ENCODE measurements at places on chromosomes 4 and X. TPM values are rescaled to one million over a fixed set of nuclear protein-coding genes. Genes with fewer than 3 reads are reported as not detected.

DNA sequence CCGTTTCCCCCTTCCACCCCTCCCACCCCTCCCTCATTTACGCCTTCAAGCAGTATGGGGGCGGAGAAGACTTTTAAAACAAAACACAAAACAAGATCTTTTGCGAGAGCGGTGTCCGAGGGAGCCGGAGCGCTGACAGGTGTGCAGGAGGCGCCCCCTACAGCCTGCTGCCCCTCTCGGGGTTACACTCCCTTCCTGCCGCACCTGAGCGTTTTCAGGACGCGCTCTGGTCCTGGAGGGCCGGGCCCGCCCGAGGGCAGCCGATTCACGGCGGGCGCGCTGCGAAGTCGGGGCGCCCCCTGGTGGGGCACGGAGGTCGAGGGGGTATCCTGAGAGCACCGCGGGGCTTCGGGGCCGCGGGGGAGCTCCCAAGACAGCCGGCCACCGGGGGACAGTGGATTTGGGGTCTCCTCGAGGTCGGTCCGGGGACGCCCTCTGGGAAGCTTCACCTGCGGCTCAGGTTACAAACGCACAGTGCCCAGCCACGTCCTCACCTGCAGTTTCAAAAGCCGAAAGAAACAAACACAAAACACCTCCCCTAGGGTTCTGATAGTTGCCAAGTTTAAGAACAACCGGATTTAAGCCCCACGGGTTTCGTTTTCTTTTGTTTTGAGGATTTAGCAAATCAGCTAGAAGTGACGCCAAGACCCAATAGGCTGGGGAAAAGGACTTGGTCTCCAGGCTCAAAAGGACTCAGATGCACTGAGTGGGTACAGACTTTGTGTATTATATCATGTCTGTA is 8.0 kb upstream of the NEUROG2 start:
- no peak overlapping the region for H3K27ac ChIP-seq
- H3K4me3 ChIP-seq: peak overlapping the region; percentile 71
- H3K4me1 ChIP-seq: peaks cover 25% of the 10 kb centered on the region
- peak; percentile 89 for DNase-seq
- peaks cover 49% of the 10 kb centered on the region for H3K27me3 ChIP-seq

GRCh38 chr4:145061318-145061920 is 36.6 kb downstream of the ANAPC10 start:
- H3K4me3 ChIP-seq: no peak overlapping the region
- peaks cover 29% of the 10 kb centered on the region for H3K4me1 ChIP-seq
- DNase-seq: no peak
- no peak overlapping the region for H3K27ac ChIP-seq
- no peaks in the 10 kb centered on the region for H3K27me3 ChIP-seq

GRCh38 chr4:188650516-188650915 is 511.3 kb downstream of the TRIML1 start:
- no peaks in the 10 kb centered on the region for H3K4me1 ChIP-seq
- no peaks in the 10 kb centered on the region for H3K36me3 ChIP-seq
- H3K27ac ChIP-seq: no peak overlapping the region
- H3K27me3 ChIP-seq: no peaks in the 10 kb centered on the region
- no peak for DNase-seq

DNA sequence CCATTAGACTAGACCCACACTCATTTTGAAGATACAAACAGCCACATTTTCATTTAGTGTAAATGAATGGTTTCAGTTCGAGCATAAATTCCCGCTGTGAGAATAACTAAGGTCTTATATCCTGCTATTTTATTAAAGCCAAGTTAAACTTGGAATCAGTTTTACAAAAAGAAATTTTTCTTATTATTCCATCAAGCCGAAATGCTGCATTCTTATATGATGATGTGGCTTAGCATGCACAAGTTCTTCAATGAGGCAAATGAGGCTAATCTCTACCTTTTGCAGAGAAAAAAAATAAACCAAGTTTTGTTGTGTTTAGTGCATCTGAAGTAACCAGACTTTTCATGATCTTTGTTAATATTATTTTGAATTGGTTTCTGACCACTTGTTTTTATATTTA is 953.9 kb upstream of the PCDH10 start:
- no peak overlapping the region for H3K4me3 ChIP-seq
- no peak for DNase-seq
- no peaks in the 10 kb centered on the region for H3K36me3 ChIP-seq
- H3K4me1 ChIP-seq: no peaks in the 10 kb centered on the region
- H3K27ac ChIP-seq: no peak overlapping the region

GRCh38 chrX:48508400-48509244 is at the start of gene PORCN:
Gene PORCN (plus strand): TSS chrX:48508992. CDS start chrX:48509821, 829 bp downstream.
- peak within 1 kb of the TSS; percentile 88 for H3K4me3 ChIP-seq
- H3K36me3 ChIP-seq: peaks cover 3% of the 10 kb centered on the region
- peak within 1 kb of the TSS; percentile 89 for H3K27ac ChIP-seq
- DNase-seq: peak; percentile 86
- H3K4me1 ChIP-seq: peaks cover 22% of the 10 kb centered on the region

- no peak overlapping the region for H3K4me3 ChIP-seq
- no peaks in the 10 kb centered on the region for H3K4me1 ChIP-seq
- DNase-seq: no peak
- no peak overlapping the region for H3K27ac ChIP-seq
- H3K36me3 ChIP-seq: no peaks in the 10 kb centered on the region
Measured at GRCh38 chr4:5124876-5125275, 73.6 kb downstream of the STK32B start.

- H3K27me3 ChIP-seq: peaks cover 12% of the 10 kb centered on the region
- no peaks in the 10 kb centered on the region for H3K36me3 ChIP-seq
- DNase-seq: no peak
- no peak overlapping the region for H3K4me3 ChIP-seq
- H3K4me1 ChIP-seq: peaks cover 5% of the 10 kb centered on the region
Measured at GRCh38 chr4:16289897-16290554, 63.8 kb upstream of the TAPT1 start.

- peak; percentile 77 for DNase-seq
- H3K4me1 ChIP-seq: peaks cover 22% of the 10 kb centered on the region
- H3K27ac ChIP-seq: peak overlapping the region; percentile 94
- peak overlapping the region; percentile 73 for H3K4me3 ChIP-seq
- H3K27me3 ChIP-seq: no peaks in the 10 kb centered on the region
- no peaks in the 10 kb centered on the region for H3K36me3 ChIP-seq
Measured at GRCh38 chrX:148380650-148381561, 119.5 kb upstream of the AFF2 start.

- no peak overlapping the region for H3K4me3 ChIP-seq
- H3K36me3 ChIP-seq: no peaks in the 10 kb centered on the region
- DNase-seq: no peak
- H3K4me1 ChIP-seq: no peaks in the 10 kb centered on the region
- no peak overlapping the region for H3K27ac ChIP-seq
Measured at GRCh38 chr4:86380181-86380724, 20.4 kb upstream of the MAPK10 start.

- H3K4me1 ChIP-seq: no peaks in the 10 kb centered on the region
- H3K27ac ChIP-seq: no peak overlapping the region
- H3K4me3 ChIP-seq: no peak overlapping the region
Measured at GRCh38 chrX:28946846-28947245, 359.6 kb downstream of the IL1RAPL1 start.

Gene IL2RG
- total RNA-seq: 302 TPM

Gene F8A3
- 11.0 TPM for total RNA-seq

Gene CSTF2
- total RNA-seq: 43.5 TPM

Gene CTPS2
- 6.2 TPM for total RNA-seq

Gene TMEM255A
- not detected for total RNA-seq

Gene TMEM35A
- total RNA-seq: not detected

Gene PDLIM3
- total RNA-seq: not detected

Gene SMR3B
- total RNA-seq: not detected

Gene ADH1A
- not detected for total RNA-seq
